ENCODE measurements at places on chromosomes 7 and 10. TPM values are rescaled to one million over a fixed set of nuclear protein-coding genes. Genes with fewer than 3 reads are reported as not detected.

The C10orf95 gene
- polyA plus RNA-seq, result 0.95 TPM

GRCh38 chr7:98617051-98617959, at the start of gene NPTX2:
Gene NPTX2, plus strand, starts transcription at chr7:98617285. Its CDS starts 177 bp downstream, at chr7:98617462.
- DNase-seq, result peak; percentile 95

- DNase-seq, result peak; percentile 36
These were observed 107.5 kb downstream of the NPTX2 start for GRCh38 chr7:98724591-98724990.

DNA sequence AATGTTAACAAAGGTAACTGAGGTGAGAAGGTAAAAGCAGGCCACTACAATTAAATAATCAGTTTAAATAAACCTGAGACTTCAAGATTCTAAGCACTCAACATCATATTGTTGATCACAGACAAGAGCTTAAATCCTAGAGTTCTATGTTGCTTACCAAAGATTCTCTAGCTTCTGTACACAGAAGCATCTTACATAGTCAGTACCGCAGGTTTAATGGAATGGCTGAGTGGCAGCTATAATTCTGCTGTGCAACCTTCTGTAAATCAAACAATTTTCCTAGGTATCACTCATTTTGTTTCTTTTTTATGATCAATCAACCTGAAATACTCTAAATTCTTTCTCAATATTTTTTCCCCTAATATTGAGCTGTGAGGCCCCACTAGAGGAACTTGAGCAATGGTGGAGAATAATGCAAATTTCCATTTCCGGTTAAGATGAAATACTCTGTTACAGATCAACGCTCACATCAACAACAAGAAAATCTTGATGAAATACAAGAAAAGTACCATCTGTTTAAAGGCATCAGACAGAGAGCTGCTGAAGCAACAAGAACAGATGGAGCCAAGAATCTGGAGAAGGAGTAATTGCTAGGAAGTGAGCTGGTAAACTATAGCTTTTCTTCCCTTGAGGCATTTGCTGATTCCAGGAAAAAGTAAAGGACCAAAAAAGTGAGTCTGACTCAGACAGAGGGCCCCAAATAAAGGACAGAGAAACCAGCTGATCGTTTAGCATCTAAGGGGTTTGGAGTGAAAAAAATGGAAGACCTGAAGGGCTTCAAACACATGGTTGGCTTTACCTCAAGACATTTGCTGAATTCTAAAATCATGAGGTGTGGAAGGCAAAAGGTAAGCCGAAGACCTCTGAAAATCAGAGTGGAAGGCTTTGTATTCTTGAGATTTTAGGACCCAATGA, 22.6 kb downstream of the PNPLA8 start:
- DNase-seq, result peak; percentile 64

DNA sequence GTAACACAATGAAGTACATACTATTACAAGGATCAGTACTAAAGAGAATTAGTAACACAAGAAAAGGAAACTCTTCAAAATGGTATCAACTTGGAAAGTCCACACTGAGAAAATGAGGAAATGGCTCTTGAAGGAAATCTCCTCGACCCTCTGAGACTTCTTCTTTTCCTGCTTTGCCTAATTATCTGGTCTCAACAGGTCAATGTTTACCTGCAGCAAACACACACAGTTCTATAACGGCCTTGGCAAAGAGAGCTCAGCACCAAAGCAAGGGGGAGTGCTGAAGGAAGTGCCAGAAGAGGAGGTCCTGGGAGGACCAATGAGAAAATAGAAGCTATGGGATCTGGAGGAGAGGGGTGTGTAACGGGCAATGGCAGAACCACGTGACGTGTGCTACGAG, 21.9 kb downstream of the CHCHD3 start:
- no peak for DNase-seq

- no peak for DNase-seq
These were observed 100.5 kb downstream of the NPY start for GRCh38 chr7:24384362-24385030.

DNA sequence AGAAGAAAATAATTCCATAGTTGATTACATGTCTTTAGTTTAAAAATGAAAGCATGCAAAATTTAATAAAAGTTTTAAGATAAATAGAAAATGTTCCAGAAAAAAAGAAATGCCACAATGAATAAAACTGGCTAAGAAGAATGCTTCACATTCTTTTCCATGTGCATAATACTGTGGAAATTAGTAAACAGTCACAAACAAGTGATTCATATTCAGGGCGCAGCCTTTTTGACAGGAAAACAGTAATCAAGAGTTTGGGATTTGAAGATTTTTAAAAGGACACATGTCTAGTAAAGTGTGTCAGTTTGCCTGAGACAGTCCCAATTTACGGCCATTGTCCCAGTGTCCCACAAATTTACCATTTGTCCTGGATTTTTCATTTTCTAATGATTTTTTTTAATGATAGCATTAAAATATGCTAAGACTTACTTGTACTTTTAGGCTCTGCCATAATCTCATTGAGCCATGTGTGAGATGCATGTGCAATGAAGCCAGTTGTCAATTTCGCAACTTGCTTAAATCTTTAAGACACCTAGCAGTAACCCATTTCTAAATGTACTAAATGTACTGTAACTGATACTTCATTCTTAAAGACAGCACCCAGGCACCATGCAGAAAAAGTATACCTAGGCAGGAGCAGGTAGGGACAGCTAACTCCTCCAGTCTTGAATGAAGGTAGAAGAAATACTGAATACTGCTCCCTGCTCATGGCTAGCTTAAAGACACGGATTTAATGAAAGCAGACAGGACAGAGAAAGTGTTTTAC, 46.9 kb downstream of the ZNF438 start:
- DNase-seq, result no peak

The DENND2A gene
- polyA plus RNA-seq, result 51.7 TPM

The TMEM213 gene
- polyA plus RNA-seq, result 0.77 TPM

- no peak for DNase-seq
These were observed 7.8 kb downstream of the TES start for GRCh38 chr7:116218051-116218645.

The FAM24B gene
- 5.8 TPM for polyA plus RNA-seq

DNA sequence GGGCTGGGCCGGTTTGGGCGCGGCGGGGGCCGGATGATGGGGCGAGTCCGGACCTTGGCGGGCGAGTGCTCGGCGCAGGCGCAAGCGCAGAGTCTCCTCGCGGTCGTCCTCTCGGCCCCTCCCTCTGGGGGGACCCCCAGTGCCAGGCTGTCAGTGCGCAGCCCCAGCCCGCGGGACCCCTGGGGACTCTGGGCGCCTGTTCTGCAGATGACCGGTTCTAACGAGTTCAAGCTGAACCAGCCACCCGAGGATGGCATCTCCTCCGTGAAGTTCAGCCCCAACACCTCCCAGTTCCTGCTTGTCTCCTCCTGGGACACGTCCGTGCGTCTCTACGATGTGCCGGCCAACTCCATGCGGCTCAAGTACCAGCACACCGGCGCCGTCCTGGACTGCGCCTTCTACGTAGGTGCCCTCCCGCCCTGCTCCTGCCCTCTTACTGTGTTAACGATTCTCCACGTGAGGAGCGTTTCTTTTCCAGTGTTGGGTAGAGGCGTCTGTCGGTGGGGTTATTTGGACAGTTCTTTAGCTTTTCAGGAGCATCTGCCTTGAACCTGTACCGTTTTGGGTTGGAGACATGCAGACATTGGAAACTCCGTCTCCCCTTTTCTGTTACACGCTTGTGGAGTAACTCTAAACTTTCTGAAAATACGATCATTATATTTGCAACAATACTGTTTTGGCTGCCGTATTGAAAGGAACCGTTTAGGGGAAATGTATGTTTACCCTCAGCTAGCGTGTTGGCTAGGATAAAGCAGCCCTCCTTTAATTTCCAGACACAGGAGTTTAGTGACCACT, 706 bp downstream of the BUB3 start:
- no peak for DNase-seq

The MBL2 gene
- not detected for polyA plus RNA-seq

DNA sequence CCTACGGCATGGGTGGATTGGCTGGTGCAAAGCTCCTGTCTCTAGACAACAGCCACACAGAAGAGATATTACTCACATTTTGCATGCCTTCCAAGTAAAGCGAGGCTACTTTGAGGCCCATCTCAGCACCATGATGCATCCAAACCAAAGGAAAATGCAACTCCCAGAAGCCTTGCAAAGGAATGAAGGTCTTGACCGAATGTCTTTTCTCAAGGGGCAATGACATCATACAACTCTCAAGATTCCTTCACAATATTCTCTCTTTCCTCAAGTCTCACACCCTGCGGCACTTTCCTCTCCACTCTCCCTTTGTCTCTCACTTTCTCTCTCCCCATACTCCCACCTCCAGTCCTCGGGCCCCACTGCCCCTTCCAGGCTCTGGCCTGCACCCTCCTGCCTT, 44.8 kb upstream of the CPXM2 start:
- DNase-seq, result no peak

- DNase-seq, result no peak
These were observed 211.7 kb downstream of the CCSER2 start for GRCh38 chr10:84540022-84540616.

DNA sequence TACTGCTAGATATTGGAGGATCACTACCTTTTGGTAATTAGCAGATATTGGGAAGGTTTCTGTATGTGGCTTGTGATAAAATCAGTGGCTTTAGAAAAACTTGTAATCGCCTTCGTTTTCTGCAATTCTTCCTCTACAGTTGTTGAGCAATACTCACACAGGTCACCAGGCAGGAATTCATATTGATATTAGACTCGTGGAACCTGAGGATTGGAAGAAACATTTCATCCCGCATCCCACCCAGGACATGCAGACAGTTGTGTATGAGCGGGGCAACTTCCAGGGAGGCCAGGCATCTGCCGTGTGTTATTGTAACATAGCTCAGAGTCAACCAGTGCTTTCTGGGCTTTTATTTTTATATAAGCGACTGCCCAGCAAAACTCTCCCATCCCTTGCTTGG, 821.3 kb downstream of the LRMDA start:
- no peak for DNase-seq

DNA sequence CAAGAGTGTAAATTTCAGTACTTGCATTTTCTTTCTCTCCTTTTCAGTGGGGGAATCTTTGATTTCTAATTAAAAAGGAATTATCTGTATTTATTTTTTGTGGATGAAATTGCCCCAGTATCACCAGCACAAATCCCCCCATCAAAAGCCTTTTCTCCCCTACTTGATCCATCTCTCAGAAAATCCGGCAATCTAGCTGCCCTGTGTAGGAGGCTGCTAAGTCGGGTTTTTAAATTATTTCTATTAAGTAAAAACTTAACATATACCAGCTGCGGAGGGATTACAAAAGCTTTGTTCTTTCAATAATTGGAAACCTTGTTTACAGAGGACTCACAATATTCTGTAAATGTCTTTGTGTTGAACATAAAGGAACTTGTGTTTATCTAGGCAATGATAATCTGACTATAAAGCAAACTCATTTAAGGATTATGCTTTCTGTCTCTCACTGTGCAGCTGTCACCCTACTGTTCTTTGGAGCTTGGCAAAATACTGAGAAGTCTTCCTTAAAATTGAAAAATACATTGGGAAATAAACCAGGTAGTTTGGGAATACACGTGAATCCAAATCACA, 177.4 kb upstream of the PRR15 start:
- DNase-seq, result no peak
